ENCODE measurements at places on chromosomes 3 and 15. TPM values are rescaled to one million over a fixed set of nuclear protein-coding genes. Genes with fewer than 3 reads are reported as not detected.

DNA sequence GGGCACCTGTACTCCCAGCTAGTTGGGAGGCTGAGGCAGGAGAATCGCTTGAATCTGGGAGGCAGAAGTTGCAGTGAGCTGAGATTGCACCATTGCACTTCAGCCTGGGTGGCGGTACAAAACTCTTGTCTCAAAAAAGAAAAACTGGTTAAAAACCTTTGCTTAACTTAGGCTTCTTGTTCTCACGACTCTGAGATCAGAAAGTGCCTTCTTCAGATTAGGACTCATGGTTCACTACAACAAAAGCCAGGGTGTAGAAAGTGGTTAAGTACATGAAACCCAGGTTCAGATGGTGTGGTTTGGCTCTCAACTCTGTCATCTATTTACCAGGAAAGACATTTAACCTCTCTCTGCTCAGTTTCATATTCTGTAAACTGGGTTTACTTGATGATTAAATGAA is 168.4 kb downstream of the TUSC7 start:
- ATAC-seq: no peak

DNA sequence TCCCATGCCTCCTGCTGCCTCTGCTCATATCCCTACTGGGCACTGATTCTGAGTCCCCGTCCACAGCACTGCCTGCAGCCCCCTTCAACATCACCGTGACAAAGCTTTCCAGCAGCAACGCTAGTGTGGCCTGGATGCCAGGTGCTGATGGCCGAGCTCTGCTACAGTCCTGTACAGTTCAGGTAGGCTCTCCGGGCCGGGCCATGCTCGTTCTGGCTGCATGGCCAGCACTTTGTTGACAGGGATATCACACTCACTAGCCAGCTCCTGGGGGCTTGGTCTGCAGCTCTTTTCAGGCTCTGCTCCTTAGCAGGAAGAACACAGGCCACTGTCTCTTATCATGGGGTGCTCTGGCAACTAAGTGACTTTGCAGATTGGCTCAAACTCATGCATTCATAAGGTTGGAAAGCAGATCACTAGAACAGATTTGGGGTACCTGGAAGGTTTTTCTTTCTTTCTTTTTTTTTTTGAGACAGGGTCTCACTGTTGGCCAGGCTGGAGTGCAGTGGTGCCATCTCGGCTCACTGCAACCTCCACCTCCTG is 6.0 kb downstream of the TYRO3 start:
- no peak for ATAC-seq

DNA sequence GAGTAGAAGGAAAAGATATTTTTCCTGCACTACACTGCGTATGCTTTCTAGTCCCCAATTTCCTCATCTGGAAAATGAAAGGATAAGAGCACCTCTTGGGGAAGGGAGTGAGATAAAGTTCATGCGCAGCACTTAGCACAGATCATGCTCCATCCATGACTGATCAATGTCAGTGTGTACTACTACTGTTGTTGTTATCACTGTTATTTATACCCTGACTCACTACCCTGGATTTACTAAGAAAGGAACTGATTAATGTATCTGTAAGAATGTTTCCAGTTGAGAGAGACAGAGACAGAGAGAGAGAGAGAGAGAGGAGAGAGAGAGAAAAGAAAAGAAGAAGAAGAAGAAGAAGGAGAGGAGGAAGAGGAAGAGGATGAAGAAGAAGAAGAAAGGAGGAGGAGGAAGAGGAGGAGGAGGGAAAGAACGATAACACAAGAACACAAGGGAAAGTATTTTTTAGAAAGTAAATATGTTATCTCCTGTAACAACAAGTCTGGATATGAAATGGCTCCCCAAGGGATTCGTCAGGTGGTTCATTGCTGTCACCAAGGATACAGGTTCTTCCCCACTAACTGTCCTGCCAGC is 212.2 kb upstream of the PROK2 start:
- ATAC-seq: no peak

DNA sequence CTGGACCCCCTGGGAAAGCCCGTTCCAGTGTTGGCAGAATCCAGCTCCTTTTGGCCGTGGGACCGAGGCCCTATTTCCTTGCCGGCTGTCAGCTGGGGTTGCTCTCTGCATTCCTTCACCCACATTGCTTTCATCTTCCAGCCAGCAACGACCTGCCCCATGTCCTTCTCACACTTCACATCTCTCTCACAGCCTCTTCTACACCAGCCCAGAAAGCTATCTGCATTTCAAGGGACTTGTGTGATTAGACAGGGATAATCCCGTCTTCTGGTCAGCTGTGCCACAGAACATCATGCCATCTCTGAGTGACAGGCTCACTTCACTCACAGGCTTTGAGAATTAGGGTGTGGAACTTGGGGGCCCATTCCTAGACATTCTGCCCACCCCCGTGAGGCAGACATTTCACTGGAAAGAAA is 16.4 kb downstream of the EFCC1 start:
- no peak for ATAC-seq

GRCh38 chr15:85649372-85649771 is 145.4 kb downstream of the KLHL25 start:
- peak; percentile 39 for ATAC-seq

DNA sequence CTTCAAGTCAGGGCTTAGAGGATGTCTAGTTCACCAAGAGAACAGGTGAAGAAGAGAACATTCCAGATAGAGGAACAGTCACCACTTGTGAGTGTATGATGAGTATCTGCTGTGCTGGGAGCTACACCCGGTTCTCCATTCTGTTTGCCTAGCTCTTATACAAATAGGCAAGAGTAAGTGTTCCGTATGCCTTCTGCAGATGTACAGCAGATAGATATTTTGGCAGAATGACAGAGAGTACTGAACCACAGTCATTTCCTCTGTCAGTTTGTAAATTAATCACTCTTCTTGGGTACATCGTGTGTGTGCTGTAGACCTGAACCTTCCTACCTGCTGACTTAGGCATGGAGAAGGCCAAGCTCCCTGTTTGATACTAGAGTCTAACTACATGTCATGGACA is 108.3 kb upstream of the CTDSPL start:
- ATAC-seq: no peak

DNA sequence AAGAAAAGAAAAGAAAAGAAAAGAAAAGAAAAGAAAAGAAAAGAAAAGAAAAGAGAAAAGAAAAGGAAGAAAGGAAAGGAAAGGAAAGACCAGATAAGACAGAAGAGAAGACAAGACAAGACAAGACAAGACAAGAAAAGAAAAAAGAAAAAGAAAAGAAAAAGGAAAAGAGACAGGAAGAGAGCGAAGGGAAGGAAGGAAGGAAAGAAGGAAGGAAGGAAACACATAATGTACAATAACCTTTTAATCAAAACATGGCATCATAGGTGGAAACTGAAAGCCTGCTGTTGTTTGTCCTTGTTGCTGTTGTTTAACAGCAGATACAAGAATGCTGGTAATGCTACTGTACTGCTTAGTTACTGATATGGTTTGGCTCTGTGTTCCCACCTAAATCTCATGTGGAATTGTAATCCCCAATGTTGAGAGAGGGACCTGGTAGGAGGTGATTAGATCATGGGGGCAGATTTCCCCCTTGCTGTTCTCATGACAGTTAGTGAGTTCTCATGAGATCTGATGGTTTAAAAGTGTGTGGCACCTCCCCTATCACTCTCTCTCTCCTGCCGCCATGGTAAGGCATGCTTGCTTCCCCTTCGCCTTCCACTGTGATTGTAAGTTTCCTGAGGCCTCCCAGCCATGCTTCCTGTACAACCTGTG is 67.3 kb downstream of the MCF2L2 start:
- ATAC-seq: no peak

DNA sequence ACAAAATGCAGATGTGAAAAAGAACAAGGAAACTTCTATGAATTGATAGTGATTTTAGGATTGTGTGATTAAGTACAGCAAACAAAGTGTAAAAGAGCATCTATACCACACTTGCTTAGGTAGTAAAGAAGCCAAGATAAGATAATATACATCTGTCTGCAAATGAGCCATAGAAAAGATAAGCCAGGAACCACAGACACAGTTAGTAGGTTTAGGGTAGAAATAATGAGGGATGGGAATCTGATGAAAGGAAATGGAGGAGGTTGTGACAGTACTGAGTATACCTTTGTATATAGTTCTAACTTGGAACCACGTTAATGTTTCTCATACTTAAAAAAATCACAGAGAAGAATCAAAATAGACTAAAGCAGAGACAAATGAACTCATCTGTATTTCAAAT is 54.0 kb downstream of the TCF12 start:
- ATAC-seq: no peak

GRCh38 chr3:79032686-79033318 is 735.0 kb downstream of the ROBO1 start:
- ATAC-seq: no peak

- ATAC-seq: no peak
Measured at GRCh38 chr3:120506828-120507774, 56.3 kb upstream of the FSTL1 start.

DNA sequence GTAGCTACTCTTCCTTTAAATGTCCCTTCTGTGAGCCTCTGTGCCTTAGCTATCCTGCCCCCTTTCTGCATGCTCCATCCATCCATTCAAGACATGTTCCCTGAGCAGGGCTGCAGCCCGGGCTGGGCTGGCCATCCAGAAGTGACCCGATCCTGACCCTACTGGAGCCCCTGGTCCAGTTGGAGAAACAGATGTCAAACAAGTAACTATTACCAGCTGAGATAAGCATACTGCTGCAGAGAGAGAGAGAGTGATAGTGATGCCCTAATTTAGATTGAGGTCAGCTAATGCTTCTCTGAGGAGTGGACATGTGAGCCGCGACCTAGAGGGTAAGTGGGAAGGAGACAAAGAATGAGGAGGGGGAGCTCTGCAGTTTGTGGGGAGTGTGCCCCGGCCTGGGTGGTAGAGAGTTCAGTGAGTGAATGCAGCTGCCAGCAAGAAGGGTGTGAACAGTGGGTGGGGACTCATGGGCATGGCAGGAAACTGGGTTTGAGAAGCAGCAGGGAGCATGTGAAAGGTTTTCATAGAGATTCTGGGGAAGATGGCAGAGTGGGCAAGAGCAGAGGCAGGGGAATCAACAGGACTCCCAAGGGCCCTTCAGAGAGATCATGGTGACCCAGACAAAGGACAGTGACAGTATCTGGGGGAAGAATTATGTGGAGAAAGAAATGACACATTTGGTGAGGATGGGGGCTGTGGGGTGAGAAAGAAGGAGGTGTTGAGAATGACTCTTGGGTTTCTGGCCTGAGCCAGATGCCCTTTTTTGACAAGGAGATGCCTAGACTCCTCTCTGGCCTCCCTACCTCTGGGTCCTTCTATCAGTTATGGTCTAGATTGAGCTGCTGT is 44.9 kb downstream of the CHCHD6 start:
- ATAC-seq: no peak

DNA sequence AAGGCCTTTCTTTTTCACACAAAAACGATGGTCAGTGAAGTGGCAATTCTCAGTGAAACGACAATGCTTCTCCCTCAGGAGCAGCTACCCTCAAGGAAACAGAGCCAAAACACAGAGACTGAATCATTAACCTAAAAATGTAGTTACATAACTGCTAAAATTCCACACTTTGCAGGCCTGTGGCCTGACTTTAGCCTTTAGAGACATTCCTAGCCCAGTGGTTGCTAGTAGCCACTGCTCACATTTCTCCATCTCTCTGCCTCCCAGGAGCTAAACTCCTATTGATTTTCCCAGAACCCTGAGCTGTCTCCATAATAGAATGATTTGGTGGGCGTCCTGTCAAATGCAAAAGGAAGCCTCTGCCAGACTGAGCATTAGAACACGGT is 630.1 kb upstream of the KCNMB2 start:
- ATAC-seq: peak; percentile 77

DNA sequence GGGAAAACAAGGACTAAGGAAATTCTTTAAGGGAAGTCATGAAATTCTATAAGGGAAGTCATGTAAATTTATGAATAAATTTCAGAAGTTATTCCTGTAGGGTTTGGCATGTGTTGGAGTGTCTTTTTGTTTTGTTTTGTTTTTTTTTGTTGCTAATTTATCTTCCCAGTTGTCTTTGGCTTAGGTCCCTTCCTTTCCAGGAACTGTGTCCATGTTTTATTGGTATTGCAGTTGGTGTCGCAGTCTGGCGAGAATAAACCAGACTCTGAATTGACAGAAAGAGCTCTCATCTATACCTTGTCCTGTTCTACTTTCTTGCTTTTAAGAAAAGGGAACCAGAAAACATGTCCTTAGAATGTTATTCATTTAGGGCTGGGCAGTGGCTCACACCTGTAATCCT is 57.6 kb downstream of the SGO1 start:
- ATAC-seq: no peak

DNA sequence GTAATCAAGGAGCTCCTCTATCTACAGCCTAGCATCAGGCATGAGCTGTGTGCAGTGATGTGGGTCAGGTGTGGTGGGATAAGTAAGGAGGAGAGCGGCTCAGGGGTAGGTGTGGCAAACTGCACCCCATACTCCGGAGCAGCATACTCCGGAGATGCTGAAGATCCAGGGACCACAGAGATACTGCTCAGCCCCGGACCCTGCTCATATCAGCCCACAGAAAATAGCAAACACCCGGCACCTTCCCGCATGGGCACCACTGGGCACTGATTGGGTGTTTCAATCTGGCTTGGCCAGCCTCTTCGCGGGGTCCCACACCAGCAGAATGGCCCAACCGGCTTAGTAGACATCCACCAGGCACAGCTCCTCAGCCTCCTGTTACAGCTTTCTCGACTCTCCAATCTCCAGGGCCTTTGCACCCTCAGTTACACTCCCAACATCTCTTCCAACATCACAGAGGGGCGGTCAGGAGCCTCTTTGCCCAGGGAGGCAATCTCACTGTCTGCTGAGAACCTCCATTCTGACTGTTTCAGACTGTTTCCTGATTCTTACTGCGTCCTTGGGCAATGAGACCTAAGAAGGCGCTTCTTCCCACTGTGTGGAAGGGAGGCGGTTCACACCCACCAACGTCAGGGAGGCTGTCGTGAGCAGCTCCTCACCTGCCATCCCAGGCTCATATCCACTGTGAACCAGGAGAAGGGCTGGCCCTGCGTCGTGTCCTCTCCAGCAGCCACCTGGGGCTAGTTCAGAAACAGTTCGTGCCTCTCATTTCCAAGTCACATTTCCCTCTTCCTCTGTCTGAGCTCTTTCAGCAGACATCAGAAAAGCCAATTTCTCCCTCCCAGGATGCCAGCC is 59.8 kb downstream of the CAPN7 start:
- ATAC-seq: no peak

DNA sequence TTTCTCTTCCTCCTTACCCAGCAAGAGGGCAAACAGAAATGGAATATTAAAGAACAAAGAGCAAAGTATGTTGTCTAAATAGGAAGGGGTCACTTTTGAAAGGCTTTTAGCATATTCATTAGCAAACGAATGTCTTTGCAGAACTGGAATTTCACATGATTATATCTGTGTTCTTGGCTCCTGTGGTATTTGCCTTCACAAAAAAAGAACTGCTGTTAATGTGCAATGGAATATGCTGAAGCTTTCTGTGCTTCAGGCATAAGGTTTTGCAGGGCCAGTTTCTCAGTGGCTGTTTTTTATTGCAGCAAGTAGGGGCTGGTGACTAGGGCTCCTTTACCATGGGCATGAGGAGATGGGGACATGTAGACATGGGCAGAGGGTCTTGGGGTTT is 173.4 kb downstream of the USP13 start:
- peak; percentile 92 for ATAC-seq

- ATAC-seq: no peak
Measured at GRCh38 chr3:134681522-134681900, 30.7 kb upstream of the KY start.

GRCh38 chr3:45765958-45766357 is 30.4 kb downstream of the SLC6A20 start:
- no peak for ATAC-seq

Gene PP2D1
- 0.78 TPM for total RNA-seq

Gene KLF15
- total RNA-seq: 4.5 TPM

Gene SNTN
- 0.19 TPM for total RNA-seq

Gene GRAMD1C
- total RNA-seq: 2.1 TPM

Gene ARHGAP11A
- 27.1 TPM for total RNA-seq

Gene IGSF11
- 4.7 TPM for total RNA-seq

Gene LDHAL6B
- 0.33 TPM for total RNA-seq

Gene TMCO5A
- not detected for total RNA-seq

Gene MYO9A
- total RNA-seq: 41.6 TPM

All from motor neuron (in vitro differentiated cells).